ENCODE measurements at places on chromosomes 1 and 21.

DNA sequence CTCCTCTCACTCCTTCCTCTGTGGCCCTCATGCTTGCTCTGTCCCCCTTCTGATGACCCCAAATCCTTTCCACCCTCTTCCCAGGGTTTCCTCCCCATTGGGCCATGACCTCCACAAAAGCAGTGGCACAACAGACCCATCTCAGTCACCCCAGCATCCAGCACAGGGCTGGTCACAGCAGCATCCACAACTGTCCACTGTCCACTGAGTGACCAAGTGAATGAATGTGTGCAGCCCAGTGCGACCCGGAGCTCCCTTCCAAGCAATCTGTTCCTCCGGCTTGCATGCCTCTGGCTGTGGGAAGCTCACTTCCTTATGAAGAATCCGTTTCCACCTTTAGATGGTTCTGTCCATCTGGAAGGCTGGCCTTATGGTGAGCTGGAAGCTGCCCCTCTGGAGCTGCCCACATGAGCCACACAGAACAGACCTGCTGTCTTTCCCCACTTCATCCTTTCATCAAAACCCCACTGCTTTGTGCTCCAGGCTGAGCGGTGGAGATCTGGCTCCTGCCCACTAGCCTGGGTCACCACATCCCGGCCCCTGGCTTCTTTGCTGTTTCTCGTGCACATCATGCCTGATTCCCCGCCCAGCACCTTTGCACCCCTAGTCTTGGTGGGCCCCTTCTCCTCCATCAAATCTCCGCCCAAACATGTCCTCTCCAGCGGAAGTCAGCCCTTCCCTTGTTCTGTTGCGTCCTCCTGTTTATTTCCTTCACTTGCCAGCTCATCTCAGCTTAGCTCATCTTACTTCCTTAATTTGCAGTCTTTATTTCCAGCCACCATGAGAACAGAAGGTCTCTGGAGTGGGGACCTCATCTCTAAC, 56.4 kb downstream of the EDN2 start:
- no peak for DNase-seq

- no peak for DNase-seq
Observed at GRCh38 chr1:6373961-6374720, 19.4 kb downstream of the ACOT7 start.

GRCh38 chr1:44359234-44359935, 4.3 kb upstream of the ERI3 start:
- no peak for DNase-seq

GRCh38 chr21:36429947-36430546, 44.9 kb downstream of the CHAF1B start:
- DNase-seq = peak; percentile 57

- no peak for DNase-seq
Observed at GRCh38 chr1:10489291-10490055, 14.7 kb downstream of the PEX14 start.

GRCh38 chr1:89454845-89455521, 69.6 kb upstream of the LRRC8B start:
- DNase-seq = peak; percentile 48

GRCh38 chr1:15836772-15837669, 10.5 kb upstream of the SPEN start:
- DNase-seq = peak; percentile 17

DNA sequence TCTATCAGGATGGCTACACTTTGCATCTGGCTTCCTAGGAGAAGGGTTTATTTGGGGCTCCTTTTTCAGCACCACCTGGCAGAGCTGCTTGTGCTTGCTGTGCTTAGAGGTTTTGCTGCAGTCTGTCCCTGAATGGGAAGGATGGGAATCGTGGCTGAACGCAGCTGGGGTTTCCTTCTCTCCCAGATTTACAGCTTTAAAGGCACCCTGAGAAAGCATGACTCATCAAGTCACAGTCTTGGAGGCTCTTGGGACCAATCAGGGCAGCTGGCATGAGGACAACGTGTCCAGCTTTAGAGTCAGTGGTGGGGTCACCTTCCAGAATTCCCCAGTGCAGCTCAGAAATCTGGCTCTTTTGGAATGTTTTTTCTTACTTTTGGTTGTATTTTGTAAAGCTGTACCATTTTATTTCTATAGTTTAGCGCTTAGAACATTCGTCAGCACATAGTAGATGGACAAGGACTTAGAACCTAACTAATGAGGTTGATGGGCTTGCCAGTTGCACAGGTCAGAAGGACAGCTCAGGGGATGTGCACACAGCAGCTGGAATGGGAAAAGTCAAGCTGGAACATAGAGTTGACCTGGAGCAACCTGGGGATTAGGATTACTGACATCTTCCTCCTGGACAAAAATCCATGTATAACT, 222.6 kb downstream of the PRDM2 start:
- DNase-seq = no peak

GRCh38 chr1:39110325-39110851, 84.2 kb downstream of the NDUFS5 start:
- no peak for DNase-seq

- DNase-seq = no peak
Observed at GRCh38 chr1:10734962-10735544, 61.4 kb downstream of the CASZ1 start.

DNA sequence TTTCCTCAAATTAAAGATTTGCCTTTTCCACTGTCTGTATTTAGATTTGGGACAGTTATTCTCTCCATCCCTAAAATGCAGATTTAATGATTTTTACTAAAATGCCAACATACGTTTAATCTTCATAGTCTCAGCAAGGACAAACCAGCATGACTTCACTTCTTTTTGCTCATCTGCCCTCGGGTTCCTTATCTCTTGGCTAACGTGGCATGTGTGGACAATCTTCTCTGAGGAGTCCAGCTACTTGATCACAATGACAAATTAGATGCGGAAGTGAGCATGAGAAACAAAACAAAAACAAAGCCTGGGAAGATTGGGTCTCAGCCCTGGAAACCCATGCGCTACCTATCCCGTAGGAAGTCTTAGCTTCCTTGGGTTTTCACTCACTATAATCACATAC, 1.0 kb downstream of the MRAP start:
- no peak for DNase-seq

GRCh38 chr1:174818951-174819350, 180.8 kb upstream of the CACYBP start:
- DNase-seq = no peak

DNA sequence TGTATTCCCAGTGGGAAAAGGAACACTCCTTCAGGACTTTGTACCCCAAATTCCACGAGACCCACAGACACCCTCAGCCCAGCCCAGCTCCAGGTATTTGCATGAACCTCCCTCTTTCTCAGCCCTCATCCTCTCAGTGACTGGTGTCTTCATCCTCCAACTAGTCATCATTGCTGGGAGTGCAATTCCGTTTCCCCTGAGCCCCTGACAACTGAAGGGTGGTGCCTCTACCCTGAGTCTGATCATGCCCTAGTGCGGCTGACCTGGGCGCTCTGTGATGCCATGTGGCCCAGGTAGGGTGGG, 3.8 kb upstream of the ZNF692 start:
- DNase-seq = no peak

DNA sequence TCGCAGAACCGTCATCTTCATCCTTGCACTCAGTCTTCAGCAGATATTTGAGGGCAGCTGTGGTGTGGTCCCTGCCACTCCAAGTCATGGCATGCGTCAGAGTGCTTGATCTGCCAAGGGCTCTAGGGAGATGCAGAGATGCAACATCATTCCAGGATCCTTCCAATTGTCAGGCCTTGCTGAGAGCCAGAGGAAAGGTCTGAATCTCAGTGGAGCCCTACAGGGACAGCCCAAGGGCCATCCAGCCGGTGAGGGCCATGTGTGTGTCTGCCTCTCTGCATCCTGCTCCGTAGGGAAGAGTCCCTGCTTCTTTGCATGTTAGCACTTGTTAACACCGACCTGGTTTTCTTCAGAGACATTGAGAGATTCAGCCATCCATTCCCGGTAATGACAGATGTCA, 17.6 kb downstream of the MAPKAPK2 start:
- no peak for DNase-seq

All from activated CD4-positive, alpha-beta T cell treated with anti-CD3 and anti-CD28 coated beads, Interleukin-2, amount 50 U/mL, for 24 hours (primary cell).